ENCODE measurements at places on chromosomes 2 and 18.

GRCh38 chr2:172578054-172578453, 22.2 kb downstream of the PDK1 start:
- DNase-seq = no peak

GRCh38 chr18:74739926-74740325, 142.3 kb downstream of the ZNF407 start:
- no peak for DNase-seq

DNA sequence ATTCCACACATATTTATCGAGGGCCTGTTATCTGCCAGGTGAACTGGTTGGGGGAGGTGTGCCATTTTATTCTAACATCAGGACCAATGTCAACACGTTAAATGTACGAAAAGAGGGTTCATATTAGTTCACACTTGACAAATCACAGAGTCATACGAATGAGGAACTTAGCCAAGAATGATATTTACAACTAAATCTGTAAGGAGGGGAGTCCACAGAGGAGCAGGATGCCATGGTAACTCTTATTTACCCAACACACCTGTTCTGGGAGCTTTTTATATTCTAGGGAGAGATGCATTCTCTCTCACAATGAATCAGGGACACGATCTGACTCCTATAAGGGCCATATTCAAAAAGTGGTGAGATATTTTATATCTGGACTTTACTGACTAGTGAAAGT, 144.1 kb downstream of the CDC42EP3 start:
- DNase-seq = no peak

DNA sequence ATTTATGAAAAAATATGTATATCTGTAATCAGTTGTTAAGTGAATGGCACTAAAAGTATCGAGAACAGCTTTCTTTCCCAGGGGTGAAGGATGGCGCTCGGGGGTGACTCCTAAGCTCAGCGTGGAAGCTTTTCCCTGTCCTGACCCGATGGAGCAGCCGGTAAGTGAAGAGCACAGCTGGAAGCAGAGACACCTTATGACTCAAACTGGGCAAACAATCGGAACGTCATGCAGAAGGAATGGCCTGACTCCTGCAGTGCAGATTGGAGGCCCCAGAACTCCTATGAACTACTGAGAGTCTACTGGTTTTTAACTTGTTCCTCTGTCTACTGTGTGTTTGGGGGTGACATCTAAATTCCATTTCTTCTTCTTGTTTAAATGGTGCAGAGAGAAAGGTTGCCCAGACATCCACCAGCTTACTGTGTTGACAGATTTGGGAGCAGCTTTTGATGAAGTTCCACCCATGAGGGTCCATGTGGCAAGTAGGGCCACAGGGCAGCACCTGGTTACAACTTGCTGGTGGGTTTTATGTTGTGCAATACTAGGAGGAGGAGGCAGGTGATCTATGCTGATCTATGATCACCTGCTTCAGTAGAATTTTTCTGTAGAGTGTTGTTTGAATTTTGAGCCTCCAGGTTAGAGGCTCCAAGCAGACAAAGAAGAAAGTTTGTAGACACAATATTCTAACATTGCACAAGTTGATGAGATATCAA, 52.8 kb upstream of the TMEM182 start:
- no peak for DNase-seq

DNA sequence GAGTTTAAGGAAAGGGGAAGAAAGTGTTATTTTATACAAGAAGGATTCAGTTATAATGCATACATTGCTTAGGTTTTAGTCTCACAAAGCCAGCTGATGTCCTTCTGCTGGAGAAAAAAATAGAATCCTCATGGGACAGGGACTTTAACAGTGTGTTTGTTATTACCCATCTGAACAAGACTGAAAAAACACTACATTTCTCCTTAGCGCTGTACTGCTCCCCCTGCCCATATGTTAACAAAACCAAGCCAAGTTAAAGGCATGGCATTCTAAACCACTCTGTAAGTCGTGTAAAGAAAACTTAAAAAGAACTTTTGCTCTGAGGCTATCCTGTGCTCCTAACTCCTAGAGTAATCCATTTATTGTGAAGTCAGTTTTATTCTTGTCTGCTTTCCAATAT, 102.6 kb upstream of the NYAP2 start:
- no peak for DNase-seq

- DNase-seq = no peak
Measured at GRCh38 chr2:40371525-40372282, 80.2 kb downstream of the SLC8A1 start.

DNA sequence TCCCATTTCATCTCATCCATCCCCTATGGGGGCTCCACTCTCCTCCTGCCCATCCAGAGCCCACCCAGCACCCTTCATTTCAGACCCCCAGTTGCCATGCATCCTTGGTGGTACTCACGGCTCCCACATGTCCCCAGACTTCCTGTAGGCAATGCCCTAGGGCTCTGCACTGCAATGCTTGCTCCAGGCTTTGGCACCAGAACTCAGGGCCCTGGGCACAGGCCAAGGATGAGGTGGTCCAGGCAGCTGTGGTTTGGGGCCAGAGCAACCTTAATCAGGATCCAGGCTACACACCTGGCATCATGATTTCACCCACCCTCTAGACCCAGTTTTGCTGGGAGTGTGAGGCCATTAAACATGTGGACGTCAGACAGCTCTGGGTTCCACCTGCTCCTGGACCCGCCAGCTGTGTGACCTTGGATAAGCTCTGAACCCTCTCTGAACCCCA, 414 bp downstream of the SFTPB start:
- no peak for DNase-seq
